ENCODE measurements at places on chromosomes 6 and 20. TPM values are rescaled to one million over a fixed set of nuclear protein-coding genes. Genes with fewer than 3 reads are reported as not detected.

ITPA gene
- polyA plus RNA-seq: 66.7 TPM

MRPS26 gene
- polyA plus RNA-seq: 152 TPM

TSBP1 gene
- polyA plus RNA-seq: not detected

AIG1 gene
- polyA plus RNA-seq: 52.1 TPM

KIF13A gene
- polyA plus RNA-seq: 23.1 TPM

REM1 gene
- polyA plus RNA-seq: 7.1 TPM

FBXL4 gene
- polyA plus RNA-seq: 11.1 TPM
